ENCODE measurements at places on chromosomes 12 and 14.

DNA sequence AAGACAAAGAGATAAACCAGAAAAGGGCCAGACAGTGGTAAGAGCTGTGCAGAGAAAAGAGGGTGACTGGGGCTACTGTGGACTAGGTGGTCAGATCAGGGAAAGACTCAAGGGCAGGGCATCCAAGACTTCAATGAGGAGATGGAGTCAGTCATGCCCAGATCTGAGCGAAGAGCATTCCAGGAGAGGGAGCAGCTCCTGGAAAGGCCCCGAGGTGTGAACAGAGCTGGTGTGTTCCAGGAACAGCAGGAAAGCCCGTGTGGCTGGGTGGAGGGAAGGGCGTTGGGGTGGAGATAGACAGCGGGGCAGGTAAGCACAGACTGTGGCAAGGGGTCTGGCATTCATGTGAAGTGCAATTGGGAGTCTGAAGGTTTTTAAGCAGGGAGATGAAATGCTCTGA is 16.8 kb downstream of the TTC7B start:
- DNase-seq = no peak

DNA sequence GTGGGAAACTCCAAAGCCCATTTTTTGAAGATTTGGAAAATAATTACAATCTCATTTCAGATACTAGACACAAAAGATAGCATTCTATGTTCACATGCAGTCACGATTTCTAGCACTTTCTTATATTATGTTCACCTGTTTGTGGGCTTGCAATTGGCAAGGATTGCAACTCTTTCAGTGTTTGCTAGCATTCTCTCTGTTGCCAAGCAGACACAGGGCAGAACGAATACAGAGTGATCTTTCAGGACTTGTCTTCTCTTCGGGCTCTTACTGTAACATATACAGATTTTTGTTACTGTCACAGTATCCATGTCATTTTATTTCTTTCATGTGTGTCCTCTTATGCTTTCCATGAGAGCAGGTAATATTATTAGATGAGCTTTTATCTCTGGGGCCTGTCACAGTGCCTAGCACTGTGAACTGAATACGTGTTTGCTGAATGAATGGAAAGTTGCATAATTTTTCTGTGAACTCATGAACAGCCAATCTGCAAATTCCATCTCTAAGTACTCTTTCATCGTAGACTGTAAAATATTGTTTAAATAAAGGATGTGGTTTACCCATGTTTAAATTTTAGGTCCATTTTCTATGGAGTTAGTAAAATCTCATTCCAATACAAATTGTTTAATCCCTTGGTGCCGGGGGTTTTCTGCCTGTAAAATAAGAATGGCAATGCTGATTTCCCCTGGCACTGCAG is 105.1 kb downstream of the BMP4 start:
- no peak for DNase-seq

DNA sequence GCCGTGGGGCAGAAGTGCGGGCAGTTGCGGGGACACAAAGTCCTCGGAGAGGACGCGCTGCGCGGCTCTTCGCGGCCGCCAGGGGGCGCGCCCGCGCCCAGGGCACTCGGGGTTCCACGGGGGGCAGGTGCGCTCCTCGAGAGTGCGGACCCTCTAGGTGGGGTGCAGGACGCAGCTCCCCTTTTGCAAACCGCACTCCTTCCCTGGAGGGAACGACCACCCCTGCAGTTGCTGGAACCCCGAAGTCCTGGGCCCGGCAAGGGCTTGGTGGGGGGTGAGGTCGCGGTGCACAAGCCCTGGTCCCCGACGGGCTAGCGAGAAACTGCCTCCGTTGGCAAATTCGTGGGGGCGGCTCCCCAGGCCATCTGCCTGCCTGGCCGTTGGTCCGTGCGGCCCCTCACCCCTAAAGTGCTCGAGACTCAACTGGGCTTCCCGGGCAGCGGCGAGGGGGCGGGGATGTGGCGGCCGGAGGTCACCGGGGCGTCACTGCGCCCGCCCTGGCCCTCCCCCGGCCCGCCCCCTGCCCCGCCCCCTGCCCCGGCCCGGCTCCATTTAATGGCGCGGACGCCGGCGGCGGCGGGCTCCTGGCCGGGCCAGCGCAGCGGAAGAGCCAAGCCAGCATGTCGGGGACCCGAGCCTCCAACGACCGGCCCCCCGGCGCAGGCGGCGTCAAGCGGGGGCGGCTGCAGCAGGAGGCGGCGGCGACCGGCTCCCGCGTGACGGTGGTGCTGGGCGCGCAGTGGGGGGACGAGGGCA is at the start of gene ADSS1:
Gene ADSS1 (plus strand): TSS at position 579 of the 756 bp plus-strand sequence. CDS start 42 bp downstream, at position 621.
- peak; percentile 79 for DNase-seq

DNA sequence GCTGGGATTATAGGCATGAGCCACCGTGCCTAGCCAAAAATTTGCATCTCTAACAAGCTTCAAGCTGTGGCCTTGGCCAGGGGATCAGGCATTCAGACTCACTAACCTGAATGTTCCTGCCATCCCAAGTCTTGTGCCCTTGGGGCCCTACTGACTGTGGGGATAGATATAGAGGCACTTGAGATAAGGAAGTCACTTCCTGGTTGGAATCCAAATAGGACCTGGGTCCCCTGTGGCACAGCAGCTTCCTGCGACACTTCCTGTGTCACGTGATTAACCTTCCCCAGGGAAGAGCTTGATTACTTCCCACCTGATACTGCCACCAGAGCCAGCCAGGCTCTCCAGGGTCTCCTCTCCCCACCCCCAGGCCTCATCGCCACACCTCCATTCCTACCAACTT is 128.2 kb downstream of the BCL11B start:
- no peak for DNase-seq

- DNase-seq = no peak
Observed at GRCh38 chr14:67746927-67747326, 45.2 kb downstream of the RDH12 start.

DNA sequence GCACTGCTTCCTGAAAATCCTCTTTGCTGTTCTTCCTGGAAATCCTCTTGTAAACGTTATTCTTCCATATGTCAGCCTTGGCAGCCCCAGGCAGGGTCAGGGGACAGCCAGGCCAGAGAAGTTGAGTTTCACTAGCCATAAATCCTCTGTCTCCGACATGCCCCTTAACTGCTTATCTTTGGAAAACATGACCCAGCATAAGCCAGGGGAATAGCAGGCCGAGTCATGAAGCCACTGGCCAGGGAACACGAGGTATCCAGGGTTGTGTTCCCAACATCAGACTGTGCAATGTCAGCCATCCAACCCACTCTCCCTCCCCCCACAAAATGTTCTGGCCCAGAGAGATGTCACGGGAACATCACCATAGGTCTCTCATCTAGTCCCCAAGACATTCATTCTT is 453.9 kb downstream of the MED13L start:
- DNase-seq = no peak

DNA sequence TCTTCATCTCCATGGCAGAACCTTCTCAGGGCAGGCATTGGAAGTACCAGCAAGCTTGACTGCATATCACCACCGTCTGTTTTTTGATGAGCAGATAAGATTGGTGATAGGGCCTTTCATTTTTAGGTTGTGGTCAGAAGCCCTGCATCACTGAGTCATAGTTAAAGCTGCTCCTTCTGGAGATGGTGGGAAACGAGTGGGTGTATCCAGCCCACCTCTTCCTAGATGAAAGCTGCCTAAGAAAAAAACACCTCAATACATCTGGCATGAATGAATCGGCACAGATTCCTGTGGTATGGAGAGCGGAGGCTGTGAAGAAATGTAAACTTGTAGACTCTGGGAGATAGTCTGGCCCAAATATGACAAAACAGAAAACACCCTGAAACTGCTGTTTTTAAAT is 248.7 kb upstream of the EGLN3 start:
- DNase-seq = no peak

DNA sequence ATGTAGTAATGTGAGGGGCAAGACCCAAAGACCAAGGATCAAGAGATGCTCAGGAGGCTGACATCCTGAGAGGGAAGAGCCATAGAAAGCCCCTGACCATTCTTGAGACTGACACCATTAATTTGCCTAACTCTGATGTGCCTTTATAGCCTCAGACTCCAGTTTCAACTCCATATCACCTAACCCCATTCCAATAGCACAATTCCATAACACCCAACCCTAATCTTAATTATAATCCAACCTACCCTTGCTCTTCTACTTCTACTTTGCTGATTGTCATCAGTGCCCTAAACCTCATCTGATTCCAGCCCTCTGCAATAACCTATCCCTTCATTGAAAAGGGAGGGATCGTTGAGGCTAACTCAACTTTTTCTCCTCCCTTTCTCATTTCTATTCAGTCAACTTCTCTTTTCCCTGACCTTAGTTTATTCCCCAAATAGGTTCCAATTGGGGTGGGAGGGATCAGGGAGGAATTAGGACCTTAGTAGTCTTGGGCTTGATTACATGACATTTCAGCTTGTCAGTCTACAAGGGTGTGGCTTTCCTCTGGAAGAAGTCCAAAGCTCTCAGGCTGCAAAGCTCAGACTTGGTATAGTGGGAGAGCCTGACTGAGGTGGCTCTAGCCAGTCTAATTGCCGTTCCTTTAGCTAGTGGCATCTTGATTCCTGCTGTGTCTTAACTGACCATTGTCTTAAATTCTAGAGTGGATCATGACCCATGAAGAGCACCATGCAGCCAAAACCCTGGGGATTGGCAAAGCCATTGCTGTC is 3.1 kb downstream of the PFKM start:
- DNase-seq = no peak

DNA sequence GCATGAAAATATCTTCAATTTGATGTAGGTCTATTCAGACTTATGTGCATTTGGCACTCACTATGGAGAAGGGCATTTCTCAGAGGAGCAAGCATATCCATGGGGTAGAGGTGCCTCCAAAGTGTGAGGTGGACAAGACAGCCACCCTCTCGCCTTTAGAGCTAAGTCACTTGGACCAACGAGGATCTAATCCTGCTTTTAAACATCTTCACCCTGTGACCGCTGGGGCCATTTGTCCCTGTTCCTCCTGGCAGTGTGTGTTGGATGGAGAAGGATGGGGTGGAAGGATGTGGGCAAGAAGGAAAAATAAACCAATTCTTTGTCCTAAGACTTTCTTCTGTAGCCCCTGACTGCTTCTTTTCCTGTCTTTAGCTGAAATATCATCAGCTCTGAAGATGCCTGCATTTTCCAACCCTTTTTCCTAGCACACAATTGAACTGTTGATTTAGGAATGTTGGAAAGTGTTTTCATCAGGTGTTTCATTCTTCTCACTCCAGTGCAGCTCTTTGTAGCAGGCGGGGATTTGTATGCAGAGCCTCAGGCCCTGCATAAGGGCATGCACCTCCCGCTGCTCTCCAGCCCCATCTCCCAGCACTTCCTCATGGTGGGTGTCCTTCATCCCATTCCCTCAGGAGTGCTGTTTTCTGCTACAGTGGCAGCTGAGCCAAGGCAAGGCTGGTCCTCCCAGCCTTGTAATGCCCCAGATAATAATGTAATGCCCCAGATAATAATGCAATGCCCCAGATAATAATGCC is 5.3 kb downstream of the FGF6 start:
- DNase-seq = peak; percentile 50

- DNase-seq = no peak
Observed at GRCh38 chr14:24840204-24840893, 206.4 kb upstream of the GZMB start.

DNA sequence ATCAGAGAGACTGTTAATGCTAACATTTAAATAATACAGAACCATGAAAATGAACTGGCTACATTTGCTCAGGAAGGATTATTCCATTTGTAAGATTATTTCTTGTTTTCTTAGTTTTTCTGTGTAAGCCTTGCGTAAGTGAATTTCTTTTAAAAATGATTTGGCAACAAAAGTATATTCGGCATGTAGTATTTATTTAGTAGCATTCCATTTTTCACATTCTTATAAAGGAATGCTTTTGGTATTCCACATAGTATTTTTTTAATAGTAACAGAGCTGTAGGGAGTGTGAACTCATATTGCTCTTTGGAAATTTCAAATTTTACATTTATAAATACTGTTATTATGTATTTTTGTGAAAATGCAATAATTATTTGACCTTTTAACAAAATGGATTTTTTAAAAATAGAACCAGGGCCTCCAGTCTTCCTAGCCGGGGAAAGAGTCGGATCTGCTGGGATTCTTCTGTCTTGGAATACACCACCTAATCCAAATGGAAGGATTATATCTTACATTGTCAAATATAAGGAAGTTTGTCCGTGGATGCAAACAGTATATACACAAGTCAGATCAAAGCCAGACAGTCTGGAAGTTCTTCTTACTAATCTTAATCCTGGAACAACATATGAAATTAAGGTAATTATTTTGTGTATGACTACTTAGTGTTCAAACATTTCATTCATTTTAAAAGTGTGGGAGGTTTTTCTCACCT is 1.2 kb downstream of the PTPRQ start:
- no peak for DNase-seq

GRCh38 chr12:103036581-103037214 is 79.2 kb downstream of the ASCL1 start:
- no peak for DNase-seq

- no peak for DNase-seq
Observed at GRCh38 chr14:76705214-76705613, 56.1 kb upstream of the VASH1 start.

- no peak for DNase-seq
Observed at GRCh38 chr14:92384461-92385133, 61.6 kb downstream of the SLC24A4 start.

GRCh38 chr12:44159862-44160261 is 324.0 kb downstream of the TMEM117 start:
- no peak for DNase-seq

DNA sequence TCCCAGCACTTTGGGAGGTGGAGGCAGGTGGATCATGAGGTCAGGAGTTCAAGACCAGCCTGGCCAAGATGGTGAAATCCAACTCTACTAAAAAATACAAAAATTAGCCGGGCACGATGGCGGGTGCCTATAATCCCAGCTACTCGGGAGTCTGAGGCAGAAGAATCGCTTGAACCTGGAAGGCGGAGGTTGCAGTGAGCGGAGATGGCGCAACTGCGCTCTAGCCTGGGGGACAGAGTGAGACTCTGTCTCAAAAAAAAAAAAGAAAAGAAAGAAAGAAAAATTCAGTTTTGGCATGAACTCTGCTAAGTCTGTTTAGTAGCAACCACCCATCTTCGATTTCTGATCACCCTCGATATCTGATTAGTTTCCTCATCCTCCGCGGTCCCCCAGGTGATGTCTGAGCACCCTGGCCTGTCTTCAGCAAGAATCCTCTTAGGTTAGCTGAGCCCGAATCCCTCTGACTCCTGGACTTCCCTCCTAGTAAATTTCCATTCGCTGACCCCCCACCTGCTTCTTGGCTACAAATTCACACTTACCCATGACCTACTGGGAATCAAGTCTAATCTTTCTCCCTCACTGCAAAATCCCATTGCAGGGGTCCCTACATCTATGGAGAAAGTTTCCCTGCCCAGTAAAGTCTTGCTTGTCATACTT is 879 bp upstream of the HSPB8 start:
- no peak for DNase-seq

GRCh38 chr14:43795600-43796228 is 711.4 kb downstream of the FSCB start:
- DNase-seq = peak; percentile 28

DNA sequence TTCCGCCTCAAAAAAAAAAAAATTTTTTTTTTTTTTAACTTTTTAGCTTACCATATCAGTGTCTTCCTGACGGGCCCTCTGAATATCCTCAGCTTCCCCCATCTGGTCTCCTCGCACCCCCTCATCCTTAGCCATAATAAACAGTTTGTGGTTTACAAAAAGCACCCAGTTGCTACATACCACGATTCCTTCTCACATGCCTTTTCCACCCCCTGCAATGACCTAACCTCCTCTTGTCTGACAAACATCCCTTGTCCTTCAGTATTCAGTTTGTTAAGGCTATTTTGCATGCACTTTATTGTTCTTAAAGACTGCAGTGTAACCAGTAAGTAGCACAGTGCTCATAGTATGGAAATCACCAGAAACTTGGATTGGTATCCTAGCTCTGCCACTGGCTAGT is 88.5 kb downstream of the PPM1H start:
- DNase-seq = no peak

- DNase-seq = peak; percentile 56
Observed at GRCh38 chr14:77141214-77142004, at the start of gene ZDHHC22. ZDHHC22 (minus strand) TSS chr14:77141791; CDS start chr14:77139738, 2,053 bp downstream.

Data from NCI-H146 (cell line).